ENCODE measurements at places on chromosomes 2 and 18.

DNA sequence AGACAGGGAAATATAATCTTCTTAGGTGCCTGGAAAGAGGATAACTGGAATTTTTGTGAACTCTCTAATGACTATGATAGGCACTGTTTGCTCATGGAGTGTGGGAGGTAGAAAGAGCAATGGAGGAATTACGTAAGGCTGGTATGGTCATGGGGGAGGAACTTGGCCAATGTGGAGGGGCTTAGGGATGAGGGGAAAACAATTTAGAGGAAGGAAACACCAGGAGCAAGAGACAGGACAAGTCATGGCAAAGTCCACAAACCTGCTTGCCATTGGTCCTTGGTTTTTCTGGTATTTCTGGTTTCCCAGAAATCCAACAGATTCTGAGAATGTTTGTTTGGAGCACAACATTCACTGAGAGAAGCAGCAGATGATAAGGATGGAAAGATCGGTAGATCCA, 274.2 kb downstream of the DYSF start:
- no peak for DNase-seq

- DNase-seq: peak; percentile 23
Measured at GRCh38 chr2:128320192-128320905, 1.7 kb upstream of the HS6ST1 start.

GRCh38 chr2:170122883-170123547, 54.9 kb upstream of the MYO3B start:
- no peak for DNase-seq

DNA sequence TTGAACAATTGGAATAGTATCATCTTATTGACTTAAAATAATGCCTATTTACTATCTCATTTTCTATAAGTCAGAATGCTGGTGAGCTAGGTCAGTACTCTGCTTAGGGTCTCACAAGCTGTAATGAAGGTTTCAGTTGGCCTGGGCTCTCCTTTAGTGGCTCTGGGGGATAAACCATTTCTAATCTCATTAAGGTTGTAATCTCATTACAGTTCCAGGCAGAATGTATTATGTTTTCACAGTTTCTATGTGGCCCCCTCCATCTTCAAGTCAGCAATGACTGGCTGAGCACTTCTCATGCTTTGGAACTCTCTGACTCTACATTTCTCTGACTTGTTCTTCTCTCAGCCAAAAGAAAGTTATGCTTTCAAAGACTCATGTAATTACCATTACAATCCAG, 163.1 kb downstream of the CCDC178 start:
- peak; percentile 69 for DNase-seq

GRCh38 chr18:43992741-43993140, 687.9 kb upstream of the SETBP1 start:
- no peak for DNase-seq

DNA sequence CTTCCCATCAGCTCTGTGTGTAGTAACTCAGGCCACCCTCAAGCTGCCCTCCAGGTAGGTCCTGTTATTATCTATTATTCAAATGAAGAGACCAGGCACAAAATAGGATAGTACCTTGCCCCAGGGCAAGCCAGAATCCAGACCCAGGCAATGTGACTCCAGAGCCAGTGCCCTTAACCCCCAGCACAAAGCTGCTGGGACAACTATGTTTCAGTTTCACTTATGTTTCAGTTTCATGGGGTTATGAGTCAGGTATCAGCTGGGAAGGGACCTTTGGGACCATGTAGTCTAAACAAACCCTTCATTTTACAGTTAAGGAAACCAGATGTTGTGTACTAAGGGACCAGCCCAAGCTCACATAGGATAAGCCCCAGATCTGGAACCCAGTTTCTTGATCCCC, 10.0 kb downstream of the HK2 start:
- no peak for DNase-seq

GRCh38 chr2:107263628-107264027, 377.7 kb upstream of the ST6GAL2 start:
- no peak for DNase-seq

DNA sequence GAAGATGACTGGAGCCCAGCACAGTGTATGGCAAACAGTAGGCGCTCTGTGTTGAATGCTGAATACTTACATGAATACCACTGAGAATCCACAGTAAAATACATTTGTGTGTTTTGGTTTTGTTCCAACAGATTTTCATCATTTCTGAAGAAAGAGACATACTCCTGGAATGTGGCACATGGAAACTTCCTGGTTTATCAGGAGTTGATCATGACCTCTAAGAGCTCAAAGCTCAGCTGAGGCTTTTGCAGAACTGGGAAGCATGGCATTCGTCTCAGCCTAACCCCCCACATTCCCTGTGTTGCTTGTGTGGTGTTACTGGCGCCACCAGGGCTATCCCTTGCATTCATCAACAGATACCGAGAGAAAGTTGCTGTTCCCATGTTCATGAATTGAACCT, 316.9 kb upstream of the REV1 start:
- no peak for DNase-seq

DNA sequence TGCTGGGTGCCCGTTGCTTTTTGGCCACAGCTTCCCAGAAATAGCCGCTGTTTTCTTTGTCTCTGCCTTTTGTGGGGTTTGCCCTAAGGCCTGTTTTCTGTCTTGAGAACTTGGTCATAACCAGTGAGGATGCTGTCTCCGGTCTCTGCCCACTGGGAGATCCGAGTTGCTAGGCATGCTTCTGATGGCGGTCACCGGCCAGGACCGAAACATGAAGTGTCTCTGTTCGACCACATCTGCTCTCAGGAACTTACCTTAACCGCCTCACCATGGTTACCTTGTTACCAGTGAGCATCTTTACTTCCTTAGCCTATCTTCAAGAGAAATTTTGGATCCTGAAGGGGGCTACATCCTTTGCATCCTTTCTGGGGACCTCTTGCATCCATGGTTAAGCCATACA, 91.9 kb downstream of the RTP5 start:
- DNase-seq: no peak

DNA sequence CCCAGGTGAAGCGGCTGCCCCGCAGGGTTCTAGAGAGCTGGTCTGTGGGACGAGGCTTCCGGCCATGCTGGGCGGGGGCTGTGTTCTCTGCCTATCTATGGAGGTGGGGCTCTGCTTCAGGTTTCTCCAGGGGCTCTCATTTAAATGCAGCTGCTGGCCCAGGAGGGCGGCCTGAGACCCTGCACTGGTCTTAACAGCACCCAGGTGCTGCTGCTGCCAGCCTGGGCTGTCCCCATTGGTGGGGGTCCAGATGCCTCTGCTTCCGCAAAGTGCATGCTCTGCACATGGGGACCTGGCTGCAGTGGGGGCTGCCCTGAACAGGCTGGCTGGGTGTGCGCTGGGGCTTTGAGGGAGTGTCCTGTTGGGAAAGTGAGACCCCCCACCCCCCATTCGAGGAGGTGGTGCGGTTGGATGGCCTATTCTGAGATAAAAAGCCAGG, 29.7 kb upstream of the ALLC start:
- peak; percentile 23 for DNase-seq

DNA sequence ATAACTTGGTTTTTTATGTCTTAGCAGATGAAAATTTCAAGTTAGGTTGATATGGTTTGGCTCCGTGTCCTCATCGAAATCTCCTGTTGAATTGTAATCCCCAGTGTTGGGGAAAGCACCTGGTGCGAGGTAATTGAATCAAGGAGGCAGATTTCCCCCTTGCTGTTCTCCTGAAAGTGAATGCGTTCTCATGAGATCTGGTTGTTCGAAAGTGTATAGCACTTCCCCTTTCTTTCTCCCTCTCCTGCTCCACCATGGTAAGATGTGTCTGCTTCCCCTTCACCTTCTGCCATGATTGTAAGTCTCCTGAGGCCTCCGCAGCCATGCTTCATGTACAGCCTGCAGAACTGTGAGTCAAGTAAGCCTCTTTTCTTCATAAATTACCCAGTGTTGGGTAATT, 242.1 kb upstream of the TNP1 start:
- no peak for DNase-seq

- no peak for DNase-seq
Measured at GRCh38 chr2:73969356-73969755, 15.4 kb upstream of the TET3 start.

- no peak for DNase-seq
Measured at GRCh38 chr2:59588286-59588685, 965.2 kb downstream of the BCL11A start.

DNA sequence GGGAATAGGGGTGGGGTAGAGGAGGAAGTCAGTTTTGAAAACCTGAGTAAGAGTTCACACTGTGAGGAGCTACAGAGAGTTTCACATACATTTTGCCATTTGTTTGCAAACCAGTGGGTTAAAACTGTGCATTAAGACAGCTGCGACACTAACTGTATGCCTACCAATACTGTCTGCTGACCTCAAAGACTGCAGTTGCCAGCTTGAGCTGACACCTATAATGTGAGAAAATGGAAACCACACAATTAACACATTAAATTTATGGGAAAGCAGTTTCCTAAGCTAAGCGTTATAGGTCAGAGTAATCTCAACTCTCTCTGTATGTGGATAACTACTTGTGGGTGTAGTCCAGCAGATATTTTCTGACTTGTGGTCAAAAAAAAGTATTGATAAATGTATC, 756.6 kb upstream of the GCFC2 start:
- no peak for DNase-seq

- DNase-seq: no peak
Measured at GRCh38 chr2:211835695-211836094, 702.9 kb downstream of the ERBB4 start.

- DNase-seq: no peak
Measured at GRCh38 chr2:199756743-199757142, 94.2 kb downstream of the FTCDNL1 start.

DNA sequence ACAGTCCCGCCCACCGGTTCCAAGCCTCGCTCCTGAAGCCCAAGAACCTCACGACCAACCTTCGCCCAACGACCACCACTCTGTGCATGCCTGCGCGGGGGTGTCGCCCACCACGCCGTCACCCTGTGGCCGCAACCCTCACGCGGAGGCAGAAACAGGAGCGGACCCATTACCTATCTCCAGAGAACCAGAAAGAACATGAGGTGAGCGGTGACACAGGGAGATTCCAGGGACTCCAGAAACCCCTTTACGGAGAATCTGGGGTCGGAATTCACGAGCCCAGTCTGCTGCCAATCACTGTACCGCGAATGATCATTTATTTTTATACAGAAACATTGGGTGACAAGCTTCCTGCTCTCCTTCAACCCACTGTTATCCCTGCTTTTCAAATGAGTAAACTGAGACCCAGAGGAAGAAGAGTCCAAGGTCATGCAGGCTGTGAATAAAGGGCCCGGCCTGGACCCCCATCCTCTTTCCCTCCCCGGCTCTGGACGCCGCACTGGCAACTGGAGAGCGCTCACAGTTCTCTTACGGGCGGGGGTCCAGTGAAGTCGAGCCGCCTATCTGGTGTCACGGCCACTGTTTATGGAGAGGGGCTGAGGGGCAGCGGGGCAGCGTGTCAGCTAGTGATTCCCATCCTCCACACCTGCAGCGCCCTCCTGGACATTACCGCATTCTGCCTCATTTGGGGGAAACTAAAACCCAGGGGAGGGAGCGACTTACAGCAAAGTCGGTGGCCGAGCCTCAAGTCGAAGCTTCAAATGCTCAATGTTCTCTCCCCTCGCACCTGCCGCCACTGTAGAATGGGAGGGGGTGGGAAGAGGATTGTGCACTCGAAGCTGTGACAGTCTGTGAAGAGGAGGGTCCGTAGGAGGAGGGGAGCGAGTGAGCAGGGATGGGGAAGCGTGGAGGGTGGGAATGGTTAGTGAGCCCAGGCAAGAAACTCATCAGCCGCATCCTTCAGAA, 723 bp upstream of the SLC30A3 start:
- DNase-seq: peak; percentile 41

DNA sequence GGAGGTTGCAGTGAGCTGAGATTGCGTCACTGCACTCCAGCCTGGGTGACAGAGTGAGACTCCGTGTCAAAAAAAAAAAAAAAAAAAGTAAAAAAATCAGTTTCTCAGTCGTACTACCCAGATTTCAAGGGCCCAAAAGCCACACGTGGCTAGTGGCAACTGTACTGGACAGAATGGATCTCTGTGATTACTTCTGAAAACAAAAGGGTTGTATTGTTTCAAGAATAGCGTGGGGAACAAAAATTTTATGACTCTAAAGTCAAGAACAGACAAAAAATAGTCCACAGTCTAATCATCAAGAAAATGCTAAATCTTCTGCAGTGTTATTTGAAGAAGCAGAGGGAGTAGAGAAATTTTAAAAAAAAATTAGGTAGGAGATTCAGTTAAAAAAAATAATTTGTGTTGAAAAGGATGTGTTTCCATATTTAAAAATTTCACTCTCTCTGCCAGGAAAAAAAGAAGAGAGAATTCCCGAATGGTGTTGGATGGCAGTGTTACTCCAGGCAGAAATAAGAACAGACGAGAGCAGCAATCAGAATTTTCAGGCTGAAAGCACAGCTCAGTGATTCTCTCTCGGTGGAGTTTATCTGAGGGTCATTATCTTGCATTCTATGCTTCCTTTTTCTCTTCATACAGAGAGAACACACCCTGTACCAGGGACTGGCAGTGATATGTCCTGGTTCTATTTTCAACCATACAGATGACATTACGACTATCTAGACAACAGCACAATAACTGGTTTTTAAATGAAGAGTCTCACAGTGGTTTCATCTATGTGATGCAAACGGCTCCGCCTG, 61.8 kb downstream of the CABYR start:
- no peak for DNase-seq

DNA sequence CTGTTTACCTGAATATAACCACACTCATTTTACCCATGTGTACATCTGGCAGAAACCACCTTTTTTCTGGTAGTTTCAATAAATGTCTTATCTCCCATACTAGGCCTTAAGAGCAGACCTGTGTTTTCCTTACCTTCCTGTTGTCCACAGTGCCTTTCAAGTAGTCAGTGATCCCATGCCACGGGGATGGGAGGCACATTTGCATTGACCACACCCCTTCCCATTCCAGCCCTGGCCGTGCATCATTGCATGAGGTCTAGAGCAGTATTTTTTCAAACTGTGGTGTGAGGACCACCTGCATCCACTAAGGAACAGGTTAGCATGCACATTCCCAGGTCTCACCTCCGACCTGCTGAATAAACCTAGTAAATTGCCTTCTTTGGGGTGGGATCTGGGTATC, 165.2 kb upstream of the FOSL2 start:
- DNase-seq: no peak

- DNase-seq: peak; percentile 49
Measured at GRCh38 chr2:238720232-238720672, 127.6 kb upstream of the TWIST2 start.

- DNase-seq: no peak
Measured at GRCh38 chr2:234981197-234982095, 29.6 kb downstream of the SH3BP4 start.

- DNase-seq: no peak
Measured at GRCh38 chr2:160096409-160096808, 34.0 kb upstream of the PLA2R1 start.

Data from D341Med (cell line).